ENCODE measurements at places on chromosomes 7 and 10.

DNA sequence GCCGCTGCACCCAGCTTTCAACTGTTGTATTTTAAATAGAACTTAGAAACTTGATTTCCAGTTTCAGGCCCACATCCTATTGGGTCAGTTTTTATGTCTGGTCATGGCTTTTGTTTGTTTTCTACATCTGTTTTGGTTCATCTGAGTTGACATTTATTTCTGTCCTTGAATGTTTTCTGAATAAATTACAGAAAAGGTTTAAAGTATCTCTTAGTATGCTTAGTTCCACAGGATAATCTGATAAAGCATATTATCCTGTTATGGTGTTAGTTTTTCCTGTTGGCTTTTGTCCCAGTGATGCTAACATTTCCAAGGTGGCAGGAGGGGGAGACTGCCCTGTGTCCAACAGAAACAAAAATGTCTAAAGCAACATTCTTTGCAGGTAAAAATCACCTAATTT is 733.2 kb downstream of the INHBA start:
- no peak for DNase-seq

DNA sequence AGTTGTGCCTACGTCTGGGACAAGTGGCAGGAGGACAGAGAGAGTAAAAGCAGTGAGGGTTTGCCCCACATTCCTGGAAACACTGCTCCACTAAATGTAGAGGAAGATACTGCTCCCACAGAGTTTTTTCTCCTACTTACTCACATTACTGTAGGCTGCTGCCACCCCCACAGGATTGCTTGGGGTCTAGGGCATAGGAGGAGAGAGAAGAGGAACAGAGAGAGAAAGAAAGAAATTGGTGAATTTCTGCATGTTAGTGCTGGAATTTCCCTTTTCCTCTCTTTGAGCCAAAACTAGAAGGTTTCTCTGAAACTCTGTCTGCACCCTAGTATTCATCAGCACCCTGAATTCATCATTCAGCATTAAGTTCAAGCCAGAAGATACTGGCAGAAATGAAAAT is 397.9 kb downstream of the INHBA start:
- DNase-seq: no peak

DNA sequence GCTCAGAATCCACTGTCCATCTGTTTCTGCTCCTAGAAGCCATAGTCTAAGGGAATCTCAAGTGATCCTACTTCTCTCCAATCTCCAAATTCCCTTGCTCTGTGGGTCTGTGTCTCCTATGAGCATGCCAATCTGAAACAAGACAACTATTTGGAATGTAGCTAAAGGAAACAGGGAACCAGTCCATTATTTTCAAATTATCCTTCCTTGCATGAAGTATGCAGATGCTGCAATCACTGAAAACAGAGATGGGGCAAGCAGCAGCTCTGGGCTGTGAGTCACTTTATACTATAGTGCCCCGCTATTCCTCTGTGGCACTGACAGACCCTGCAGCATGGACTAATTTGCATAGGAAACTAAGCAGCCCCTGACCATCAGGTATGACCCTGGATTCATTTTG is 76.9 kb upstream of the PRSS58 start:
- no peak for DNase-seq

GRCh38 chr10:118746246-118746645 is 8.5 kb downstream of the CACUL1 start:
- DNase-seq: no peak

DNA sequence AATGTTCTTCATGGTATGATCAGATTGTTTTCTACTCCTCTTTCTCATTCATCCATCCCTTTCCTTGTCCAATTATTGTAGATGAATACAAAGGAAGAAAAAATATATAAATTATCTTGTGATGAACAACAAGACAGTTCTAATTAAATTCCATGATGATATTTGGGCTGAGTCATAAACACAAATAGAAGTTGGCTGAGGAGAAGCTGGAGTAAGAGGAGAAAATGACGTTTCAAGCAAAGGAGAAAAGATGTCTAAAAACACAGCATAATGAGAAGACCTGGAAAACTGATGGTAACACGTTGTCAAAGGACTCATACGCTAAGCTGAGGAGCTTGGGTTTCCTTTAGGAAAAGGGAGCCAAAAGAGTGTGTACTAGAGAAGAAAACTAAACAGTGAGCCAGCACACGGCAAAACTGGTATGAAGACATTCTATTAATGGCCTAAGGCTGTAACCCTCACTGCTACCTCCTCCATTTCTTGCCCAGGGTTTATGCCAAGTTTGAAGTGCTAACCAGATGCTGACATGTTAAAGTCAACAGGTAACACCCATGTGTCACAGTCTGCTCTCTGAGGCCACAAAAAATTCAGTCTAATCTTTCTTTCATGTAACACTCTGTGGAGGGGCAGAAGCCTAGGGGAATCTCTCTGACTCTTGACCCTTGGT is 26.1 kb downstream of the ZFAND4 start:
- no peak for DNase-seq

DNA sequence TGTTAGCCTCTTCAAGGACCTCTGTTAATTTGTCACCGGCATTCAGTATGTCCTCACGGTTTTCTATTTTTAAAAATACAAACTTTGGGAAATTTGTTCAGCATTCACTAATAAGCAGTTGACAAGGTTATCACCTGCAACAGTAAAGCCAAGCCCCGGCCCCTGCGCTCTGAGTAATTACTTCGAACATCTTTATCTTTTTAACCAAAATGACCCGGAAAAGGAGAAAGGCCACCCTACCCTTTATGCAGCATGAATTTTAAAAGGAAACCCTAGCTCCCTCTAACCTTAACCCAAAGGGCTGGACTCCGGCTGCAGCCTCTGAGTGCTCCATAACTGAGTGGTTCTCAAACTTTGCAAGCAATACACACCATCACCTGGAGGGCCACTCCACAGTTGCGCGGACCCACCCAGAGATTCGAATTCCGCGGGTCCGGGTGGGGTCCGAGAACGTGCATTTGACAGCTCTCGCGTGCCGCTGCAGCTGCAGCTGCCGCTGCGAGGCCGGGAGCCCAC is 940 bp downstream of the NSMCE4A start:
- no peak for DNase-seq

GRCh38 chr7:130430115-130430514 is 10.7 kb downstream of the CEP41 start:
- DNase-seq: no peak
